ENCODE measurements at places on chromosomes 3 and 15.

GRCh38 chr3:141553055-141553454, 66.2 kb downstream of the RASA2 start:
- no peak for DNase-seq

DNA sequence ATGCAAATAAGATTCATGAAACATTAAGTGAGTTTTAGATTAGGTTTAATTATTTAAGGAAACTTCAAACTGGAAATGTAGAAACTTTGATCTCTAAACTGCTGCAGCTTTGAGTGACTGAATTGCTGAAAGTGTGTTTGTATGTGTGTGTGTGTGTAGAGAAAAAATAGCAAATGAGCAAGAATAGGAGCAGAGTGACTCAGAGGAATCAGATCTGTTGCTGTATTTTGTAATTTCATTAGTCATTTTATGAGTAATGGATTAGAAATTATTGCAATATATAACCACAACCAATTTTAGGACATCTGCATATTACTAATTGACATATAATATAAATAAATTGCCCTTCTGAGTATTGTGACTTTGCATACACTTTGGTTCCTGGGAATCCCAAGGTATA, 52.8 kb upstream of the SLC9A9 start:
- DNase-seq, result no peak

- no peak for DNase-seq
Observed at GRCh38 chr3:76267851-76268380, 482.6 kb upstream of the ZNF717 start.

GRCh38 chr3:66480666-66481065, 20.2 kb downstream of the LRIG1 start:
- no peak for DNase-seq
